ENCODE measurements at places on chromosomes 1 and 21.
A peak's percentile ranks its signal among the peaks of the same experiment; 100 is the strongest.

GRCh38 chr1:20551945-20552727 is at the start of gene FAM43B:
TSS of gene FAM43B (plus strand) at chr1:20552573. CDS start at chr1:20552974, 401 bp downstream.
- DNase-seq: no peak

DNA sequence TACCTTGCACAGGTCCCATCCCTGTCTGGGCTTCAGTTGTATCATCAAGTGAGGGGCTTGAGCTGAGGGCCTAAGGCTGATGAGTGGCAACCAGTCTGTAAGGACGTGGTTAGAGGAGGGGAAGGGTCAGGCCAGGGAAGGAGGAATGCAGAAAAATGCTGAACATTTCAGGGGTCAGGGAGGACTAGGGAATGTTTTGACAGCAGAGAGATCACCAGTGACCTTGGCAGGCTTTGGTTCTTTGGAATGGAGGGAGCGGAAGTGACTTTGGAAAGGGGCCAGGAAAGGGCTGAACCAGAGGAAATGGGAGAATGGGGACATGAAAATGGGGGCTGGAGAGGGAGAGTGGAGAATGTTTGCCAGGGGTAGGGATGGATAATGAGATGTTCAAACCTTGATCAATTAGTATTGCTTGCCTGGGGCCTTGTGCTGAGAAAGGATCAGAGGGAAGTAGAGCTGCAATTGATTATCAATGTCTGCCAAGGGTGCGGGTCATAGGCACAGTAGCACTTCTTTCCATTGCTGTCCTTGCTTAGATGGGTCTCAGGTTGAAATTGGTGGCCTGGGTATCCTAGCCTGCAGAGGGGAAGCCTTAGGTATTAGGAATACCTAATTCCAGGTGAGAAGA is 7.4 kb downstream of the LDLRAP1 start:
- DNase-seq: no peak

DNA sequence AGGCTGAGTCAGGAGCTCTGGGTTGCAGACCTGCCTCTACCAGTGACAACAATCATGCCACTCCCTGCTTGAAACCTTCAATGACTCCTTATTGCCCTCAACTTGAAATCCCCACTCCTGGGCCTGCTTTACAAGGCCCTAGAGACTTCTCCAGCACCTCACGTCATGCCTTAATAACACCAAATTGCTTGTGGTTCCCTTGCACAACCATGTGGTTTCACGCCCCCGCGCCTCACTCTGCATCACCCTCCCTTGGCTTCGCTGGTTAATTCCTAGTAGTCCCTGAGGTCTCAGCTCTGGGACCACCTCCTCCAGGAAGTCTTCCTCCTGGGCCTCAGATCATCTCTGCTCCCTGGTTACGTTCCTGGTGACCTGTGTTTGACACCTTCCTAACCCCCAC is 33.0 kb downstream of the EPHA2 start:
- DNase-seq: peak; percentile 62

DNA sequence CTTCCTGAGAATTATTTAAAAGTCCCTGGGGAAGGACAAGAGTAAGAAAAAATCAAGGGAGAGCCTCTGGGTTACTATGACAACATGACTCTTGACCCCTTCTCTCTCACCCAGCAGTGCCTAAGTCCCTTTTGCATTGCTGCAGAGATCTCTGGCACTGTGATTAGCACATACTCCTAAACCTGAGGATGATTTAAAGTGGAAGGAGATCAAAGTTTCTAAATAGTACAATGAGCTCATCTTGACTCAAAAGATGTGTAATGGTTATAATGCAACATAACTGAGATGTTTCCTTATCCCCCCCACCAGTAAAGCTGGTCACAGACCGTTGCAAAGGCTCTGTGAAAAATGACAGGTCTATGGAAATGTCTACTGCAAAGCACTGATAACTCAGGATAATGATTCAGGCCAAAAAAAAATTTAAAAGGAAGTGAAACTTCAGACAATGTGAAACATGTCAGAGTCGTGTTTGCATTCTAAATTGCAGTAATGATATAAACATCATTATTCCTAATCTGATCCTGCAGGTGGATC is 519.2 kb downstream of the KIF26B start:
- no peak for DNase-seq

- no peak for DNase-seq
Observed at GRCh38 chr1:3746389-3746829, 5.8 kb upstream of the CCDC27 start.

DNA sequence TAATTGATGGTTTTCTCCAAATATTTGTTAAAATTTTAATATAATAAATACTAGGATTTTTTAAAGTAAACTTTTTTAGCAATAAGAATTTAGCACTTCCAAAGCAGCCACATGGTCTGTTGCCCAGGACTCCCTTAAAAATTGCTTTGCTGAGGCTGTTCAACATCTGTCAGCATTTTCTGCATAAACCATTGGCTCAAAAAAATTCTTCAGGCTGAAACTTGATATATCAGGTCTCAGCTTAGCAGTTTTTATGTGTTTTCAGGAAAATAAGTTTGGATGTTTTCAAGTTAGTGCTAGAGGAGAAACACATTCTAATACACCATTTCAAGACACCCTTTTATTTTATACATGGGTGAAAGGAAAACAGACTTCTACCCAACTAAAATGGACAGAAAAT is 69.1 kb upstream of the C1orf105 start:
- DNase-seq: no peak

- no peak for DNase-seq
Observed at GRCh38 chr1:16980473-16981268, at the start of gene MFAP2. TSS of gene MFAP2 (minus strand) at chr1:16980620. CDS start at chr1:16978273, 2,347 bp downstream.

DNA sequence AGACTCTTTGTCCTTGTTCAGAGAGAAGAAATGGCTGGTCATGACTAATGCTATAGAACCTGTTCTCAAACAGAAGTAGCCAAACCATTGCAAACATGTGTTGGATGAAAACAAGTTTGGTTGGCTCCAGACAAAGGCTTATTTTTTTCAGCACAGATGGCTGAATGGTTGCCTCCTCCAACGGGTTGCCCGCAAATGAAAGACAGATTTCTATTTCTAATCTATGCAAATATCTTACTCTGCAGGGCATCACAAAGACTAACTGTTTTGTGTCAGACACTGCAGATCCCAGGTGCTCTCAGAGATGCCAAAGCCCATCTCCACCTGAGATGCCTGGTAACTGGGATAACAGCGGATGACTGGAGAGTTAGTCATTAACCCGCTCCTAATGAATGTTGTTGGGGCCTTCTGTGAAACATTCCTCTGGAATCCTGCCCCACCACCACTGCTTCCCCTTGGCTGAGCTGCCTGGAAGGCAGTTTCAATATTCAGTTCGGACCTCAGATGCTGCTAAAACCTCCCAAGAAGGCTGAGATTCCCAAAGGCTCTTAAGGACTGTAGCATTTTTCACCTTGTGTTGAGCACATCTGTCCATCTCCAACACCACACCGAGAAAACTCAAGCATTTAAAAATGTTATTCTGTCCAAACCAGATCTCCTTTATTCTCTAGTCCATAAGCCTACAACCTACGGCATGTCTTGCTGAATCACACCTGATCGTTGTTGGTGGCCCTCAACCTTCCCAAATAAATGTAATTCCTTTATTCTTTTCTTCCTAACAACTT is 104.4 kb downstream of the PTPN14 start:
- peak; percentile 98 for DNase-seq

GRCh38 chr1:232574889-232575762 is 54.8 kb downstream of the SIPA1L2 start:
- DNase-seq: no peak

GRCh38 chr1:35047188-35047858 is 15.6 kb upstream of the ZMYM6 start:
- peak; percentile 24 for DNase-seq

GRCh38 chr1:167542109-167543032 is 11.2 kb downstream of the CREG1 start:
- DNase-seq: no peak

DNA sequence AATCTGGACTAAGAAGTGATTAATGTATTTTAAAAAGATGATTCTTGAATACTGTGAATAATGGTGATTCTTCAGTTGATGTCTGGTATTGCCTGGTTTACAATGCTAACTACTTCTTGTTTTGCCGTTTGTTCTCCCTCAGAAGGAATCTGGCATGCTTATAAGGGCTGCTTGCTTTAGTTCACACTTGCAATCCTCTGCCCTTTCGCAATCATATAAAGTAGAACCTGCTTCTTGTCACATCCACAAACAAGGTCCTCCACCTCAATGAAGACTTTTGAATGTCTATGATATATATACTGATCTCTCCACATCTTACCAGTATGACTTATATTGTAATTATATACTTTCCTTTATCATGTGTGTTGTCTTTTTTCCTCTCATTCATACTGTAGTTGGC is 92.6 kb downstream of the ADGRL4 start:
- no peak for DNase-seq

Measured in RWPE1 (cell line).